Temporal lobe (tissue), 4 donors: ENCODE measurements at places on chromosomes 6 and 20. TPM values are rescaled to one million over a fixed set of nuclear protein-coding genes. Genes with fewer than 3 reads are reported as not detected.

Gene PTCRA
- total RNA-seq, result not detected

Gene BMP5
- total RNA-seq, result 2.7 TPM

Gene KHDC1L
- 0.49 TPM for total RNA-seq

Gene RBM24
- 26.1 TPM for total RNA-seq

Gene CCN6
- total RNA-seq, result not detected

Gene DLK2
- 4.4 TPM for total RNA-seq

Gene SLC32A1
- total RNA-seq, result 5.9 TPM

Gene SLC17A2
- not detected for total RNA-seq

Gene RAB32
- total RNA-seq, result 4.9 TPM

Gene GPR63
- total RNA-seq, result 8.6 TPM

Gene CPNE5
- total RNA-seq, result 12.3 TPM

Gene TDP2
- 25.1 TPM for total RNA-seq

Gene DNAH8
- total RNA-seq, result under 0.01 TPM

Gene SCRT2
- 4.7 TPM for total RNA-seq

Gene THBD
- 1.7 TPM for total RNA-seq

Gene TSHZ2
- total RNA-seq, result 2.0 TPM

Gene TDRD6
- 0.74 TPM for total RNA-seq

Gene LPA
- 0.25 TPM for total RNA-seq

Gene CRIP3
- total RNA-seq, result 3.0 TPM

Gene ANKRD66
- 0.25 TPM for total RNA-seq

Gene PLTP
- total RNA-seq, result 18.2 TPM

Gene TUBB1
- 0.49 TPM for total RNA-seq

Gene STMND1
- 0.25 TPM for total RNA-seq

Gene SF3B5
- 26.6 TPM for total RNA-seq

Gene WFDC6
- not detected for total RNA-seq

Gene SRSF12
- total RNA-seq, result 27.5 TPM

Gene RBPJL
- total RNA-seq, result not detected

Gene SDCBP2
- total RNA-seq, result 2.7 TPM

Gene TREM2
- 3.0 TPM for total RNA-seq

Gene HLA-DOA
- total RNA-seq, result 0.25 TPM

Gene PSORS1C1
- total RNA-seq, result not detected

Gene NINL
- total RNA-seq, result 15.5 TPM

Gene APOBEC2
- not detected for total RNA-seq

Gene SNPH
- 13.5 TPM for total RNA-seq
